Liver (tissue), 10 donors: ENCODE measurements at places on chromosomes 6 and 20. TPM values are rescaled to one million over a fixed set of nuclear protein-coding genes. Genes with fewer than 3 reads are reported as not detected.

GRCh38 chr6:12478921-12479320 lies 188.8 kb downstream of the EDN1 start:
- no peak for DNase-seq

The BHLHE23 gene
- not detected for total RNA-seq

DNA sequence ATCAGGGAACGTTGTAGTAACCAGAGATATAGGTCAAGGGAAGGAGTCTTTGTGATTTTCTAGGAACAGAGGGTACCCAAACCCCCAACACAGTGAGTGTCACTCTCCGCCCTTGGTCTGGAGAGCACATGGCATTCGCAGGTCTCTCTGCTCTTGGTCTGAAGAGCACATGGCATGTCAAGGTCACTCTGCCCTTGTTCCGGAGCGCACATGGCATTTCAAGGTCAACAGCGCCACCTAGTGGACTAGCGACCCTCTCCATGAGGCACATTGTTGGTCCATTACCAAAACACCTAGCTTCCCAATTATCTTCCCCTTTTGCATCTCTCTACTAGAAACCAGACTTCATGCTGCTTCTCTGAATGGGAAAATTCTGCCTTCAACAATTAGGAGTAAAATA lies 260.0 kb downstream of the C6orf118 start:
- peak; percentile 37 for DNase-seq

The TINAG gene
- total RNA-seq, result not detected
